ENCODE measurements at places on chromosomes 16 and 17.

GRCh38 chr16:75380870-75381269, 52.4 kb downstream of the CFDP1 start:
- DNase-seq = no peak

GRCh38 chr17:1390432-1391367, 9.3 kb downstream of the YWHAE start:
- no peak for DNase-seq

GRCh38 chr16:2515180-2515851, 1.6 kb downstream of the ATP6V0C start:
- DNase-seq = no peak

GRCh38 chr17:18851201-18851600, 6.7 kb upstream of the PRPSAP2 start:
- DNase-seq = no peak

DNA sequence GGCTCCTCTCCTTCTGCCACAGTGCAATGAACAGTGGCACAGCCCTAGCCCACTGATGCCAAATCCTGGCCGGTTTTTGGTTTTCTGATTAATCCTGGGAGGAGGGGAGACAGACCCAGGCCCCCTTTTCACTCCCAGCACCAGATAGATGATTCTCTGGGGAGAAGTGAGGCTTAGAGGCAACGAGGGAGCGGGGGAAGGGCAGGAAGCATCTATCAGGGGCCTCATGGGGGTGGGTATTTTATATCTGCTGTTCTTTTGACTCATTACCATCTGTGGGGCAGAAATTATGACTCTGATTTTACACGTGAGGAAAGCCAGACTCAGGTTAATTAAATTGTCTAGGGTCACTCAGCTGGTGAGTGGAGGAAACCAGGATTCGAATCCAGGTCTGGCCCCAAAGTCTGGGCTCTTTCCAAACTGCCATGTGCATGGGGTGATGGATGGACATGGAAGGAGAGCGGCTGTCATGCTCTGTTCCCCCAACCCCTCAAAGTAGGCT, 79.4 kb downstream of the MRM1 start:
- no peak for DNase-seq

DNA sequence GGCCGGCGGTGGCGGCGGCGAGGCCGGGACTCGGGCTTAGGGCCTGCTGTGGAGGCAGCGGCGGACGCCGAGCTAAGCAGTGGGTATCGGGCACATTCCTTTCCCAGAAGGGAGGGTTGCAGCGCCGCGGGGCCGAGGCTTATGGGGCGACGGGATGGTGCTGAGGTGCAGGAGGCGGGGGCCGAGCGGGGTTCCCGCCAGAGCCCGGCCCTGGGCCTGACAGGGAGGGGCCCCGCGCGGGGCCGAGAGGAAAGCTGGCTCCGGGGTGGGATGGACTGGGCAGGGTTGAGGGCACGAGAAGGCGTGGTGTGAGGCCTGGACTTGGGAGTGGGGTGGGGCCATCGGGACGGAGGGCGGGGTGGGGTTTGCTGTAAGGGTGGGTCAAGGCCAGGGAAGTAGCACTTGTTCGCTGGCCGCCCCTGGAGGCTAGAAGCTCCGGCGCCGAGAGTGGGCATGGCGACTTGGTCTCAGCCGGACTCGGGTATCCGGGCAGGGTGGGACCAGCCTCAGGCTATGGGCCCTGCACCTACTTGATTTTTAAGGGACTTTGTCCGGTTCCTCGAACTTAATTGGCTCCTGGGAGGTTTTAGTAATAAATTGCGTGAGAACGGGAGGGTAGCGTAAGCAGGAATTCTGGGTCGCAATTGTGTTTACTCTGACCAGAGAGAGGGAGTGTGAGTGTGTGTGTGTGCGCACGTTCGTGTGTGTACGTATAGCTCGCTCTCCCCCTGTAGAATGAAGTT, 396 bp downstream of the NFE2L1 start:
- peak; percentile 71 for DNase-seq

DNA sequence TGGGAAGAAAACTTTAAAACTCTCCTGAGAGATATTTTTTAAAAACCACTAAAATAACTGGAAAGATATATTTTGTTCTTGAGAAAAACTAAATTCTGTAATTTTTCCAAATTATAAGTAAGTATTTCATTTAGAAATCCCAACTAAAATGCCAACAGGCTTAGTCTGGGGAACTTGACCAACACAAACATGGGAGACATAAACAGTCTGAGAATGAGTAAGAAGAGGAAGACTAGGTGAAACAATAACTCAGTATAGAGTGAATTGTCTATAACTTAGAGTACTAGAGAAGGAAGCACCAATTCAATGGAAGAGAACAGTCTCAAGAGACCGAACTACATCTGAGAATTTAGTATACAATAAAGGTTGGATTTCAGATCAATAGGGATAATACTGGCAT, 2.9 kb downstream of the CMTM1 start:
- DNase-seq = no peak

- peak; percentile 81 for DNase-seq
Measured at GRCh38 chr16:83967838-83968305, at the start of gene NECAB2. NECAB2 (plus strand) TSS chr16:83968244; CDS start chr16:83968649, 405 bp downstream.

- no peak for DNase-seq
Measured at GRCh38 chr16:27199736-27200135, 3.6 kb upstream of the KDM8 start.

Measured in HEK293T (cell line).